ENCODE measurements at places on chromosomes 16 and 17.
A peak's percentile ranks its signal among the peaks of the same experiment; 100 is the strongest.

DNA sequence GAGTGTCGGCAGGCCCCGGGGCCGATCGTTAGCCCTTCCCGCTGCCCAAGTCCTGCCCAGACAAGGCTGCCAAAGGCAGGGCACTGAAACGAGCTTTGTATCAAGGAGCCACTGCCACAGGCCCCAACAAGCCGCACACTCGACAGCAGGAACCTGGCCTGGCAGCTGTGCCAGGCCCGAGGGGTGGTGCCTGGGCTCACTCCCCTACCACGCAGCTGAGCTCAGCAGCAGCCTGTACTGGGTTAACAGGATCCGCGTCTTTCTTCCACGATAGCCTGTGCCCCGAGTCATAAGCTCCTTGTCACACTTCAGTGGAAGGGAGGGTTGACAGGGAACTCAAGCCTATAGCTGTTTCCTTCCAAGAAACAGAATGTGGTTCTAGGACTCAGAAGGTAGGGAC is 87.9 kb downstream of the ABR start:
- no peaks in the 10 kb centered on the region for H3K27me3 ChIP-seq
- H3K4me1 ChIP-seq = no peaks in the 10 kb centered on the region
- peaks cover 2% of the 10 kb centered on the region for H3K36me3 ChIP-seq
- no peak for DNase-seq
- H3K4me3 ChIP-seq = no peak overlapping the region

GRCh38 chr16:75535211-75535843 is 581 bp downstream of the CHST5 start:
- no peaks in the 10 kb centered on the region for H3K36me3 ChIP-seq
- no peak overlapping the region for H3K27ac ChIP-seq
- H3K4me1 ChIP-seq = no peaks in the 10 kb centered on the region
- H3K27me3 ChIP-seq = no peaks in the 10 kb centered on the region

DNA sequence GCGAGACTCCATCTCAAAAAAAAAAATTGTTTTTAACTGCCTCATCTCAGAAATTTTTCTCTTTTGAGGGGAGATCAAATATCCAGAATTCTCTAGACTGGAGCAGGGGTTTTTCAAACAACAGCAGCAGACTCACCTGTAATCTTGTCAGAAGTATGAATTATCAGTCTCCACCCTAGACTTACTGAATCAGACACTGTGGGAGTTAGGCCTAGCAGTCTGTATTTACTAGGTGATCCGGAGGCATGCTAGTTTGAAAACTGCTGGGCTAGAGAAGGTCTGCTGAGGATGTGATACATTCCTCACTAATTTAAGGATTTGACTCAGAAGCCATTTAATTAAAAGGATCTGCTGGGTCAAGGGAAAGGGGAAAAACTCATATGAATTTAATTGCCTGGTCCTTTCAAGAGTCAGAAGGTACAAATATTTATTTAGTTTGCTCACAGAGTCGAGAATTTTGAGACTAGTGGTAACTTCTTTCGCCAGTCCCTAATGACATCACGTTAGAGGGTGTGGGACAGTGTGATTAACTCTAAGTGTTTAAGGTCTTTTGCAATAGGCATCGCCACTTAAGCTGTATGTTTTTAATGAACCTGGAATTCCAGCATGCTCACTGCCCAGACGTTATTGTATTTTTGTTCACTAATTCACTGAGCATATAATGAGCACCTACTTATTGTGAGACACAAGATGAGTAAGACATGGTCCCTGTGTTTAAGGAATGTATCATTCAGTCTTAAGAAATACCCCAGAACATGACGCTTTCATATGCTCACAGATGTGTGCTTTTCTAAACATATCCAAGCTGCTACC is 14.2 kb downstream of the ATP6V0A1 start:
- H3K4me1 ChIP-seq = no peaks in the 10 kb centered on the region
- no peaks in the 10 kb centered on the region for H3K27me3 ChIP-seq
- DNase-seq = no peak
- H3K36me3 ChIP-seq = peaks cover 6% of the 10 kb centered on the region
- no peak overlapping the region for H3K4me3 ChIP-seq
- H3K27ac ChIP-seq = no peak overlapping the region

DNA sequence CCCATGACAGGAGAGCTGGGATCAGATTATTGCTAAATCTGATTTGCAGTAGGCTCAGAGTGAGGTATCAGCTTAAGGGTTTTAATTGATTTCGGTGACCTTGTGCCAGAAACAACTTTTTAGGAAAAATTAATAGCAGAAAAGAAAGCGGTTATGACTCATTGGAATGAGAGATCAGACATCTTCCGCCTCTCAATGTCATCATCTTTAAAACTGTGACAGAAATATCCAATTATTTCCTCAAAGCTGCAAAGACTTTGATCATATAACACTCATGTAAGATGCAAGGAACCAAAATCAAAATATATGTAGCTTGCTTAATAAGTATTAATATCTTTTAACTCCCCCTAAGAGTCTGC is 190.1 kb upstream of the FOXF1 start:
- no peaks in the 10 kb centered on the region for H3K4me1 ChIP-seq
- H3K27ac ChIP-seq = no peak overlapping the region
- no peak for DNase-seq

- H3K4me3 ChIP-seq = no peak overlapping the region
- no peak overlapping the region for H3K27ac ChIP-seq
- DNase-seq = no peak
- peaks cover 2% of the 10 kb centered on the region for H3K36me3 ChIP-seq
Observed at GRCh38 chr17:64092113-64092512, 37.8 kb downstream of the ERN1 start.

- H3K4me1 ChIP-seq = no peaks in the 10 kb centered on the region
- no peak overlapping the region for H3K4me3 ChIP-seq
- no peak overlapping the region for H3K27ac ChIP-seq
- no peaks in the 10 kb centered on the region for H3K27me3 ChIP-seq
Observed at GRCh38 chr17:30429155-30429554, 48.1 kb upstream of the GOSR1 start.

GRCh38 chr17:19592316-19592715 is 56.2 kb upstream of the ALDH3A2 start:
- H3K27me3 ChIP-seq = no peaks in the 10 kb centered on the region
- no peaks in the 10 kb centered on the region for H3K36me3 ChIP-seq
- no peak for DNase-seq

DNA sequence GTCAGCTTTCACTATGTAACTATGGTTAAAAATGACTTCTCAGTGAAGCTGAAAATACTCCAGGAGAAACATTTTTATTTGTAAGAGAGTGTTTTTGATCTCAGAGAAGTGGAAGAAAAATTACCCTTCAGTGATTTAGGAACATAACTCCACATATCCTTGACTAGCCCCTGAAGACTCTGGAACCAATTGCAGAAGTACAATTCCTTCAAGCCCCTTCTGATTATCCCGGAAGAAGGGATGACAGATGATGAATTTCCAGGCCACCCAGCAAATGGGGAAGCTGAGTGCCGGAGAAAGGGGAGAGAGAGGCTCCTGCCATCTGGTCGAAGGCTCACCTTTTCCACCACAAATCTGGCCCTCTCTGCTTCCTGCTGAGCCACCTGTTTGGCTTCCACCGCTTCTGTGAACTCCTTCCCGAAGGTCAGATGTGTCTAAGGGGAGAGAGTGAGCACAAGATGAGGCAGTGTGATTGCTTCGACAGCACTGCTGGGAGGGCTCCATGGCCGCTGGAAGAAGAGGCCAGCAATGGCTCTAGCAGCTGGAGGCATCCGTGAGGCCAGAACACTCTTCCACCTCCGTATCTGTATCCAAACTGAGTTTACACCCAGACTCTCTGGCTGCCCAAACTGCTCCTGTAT is 8.1 kb downstream of the PHB1 start:
- H3K4me1 ChIP-seq = no peaks in the 10 kb centered on the region
- H3K27me3 ChIP-seq = no peaks in the 10 kb centered on the region
- no peak overlapping the region for H3K4me3 ChIP-seq
- H3K27ac ChIP-seq = no peak overlapping the region
- no peaks in the 10 kb centered on the region for H3K36me3 ChIP-seq
- DNase-seq = no peak

- no peaks in the 10 kb centered on the region for H3K4me1 ChIP-seq
- H3K27me3 ChIP-seq = no peaks in the 10 kb centered on the region
- H3K36me3 ChIP-seq = no peaks in the 10 kb centered on the region
- DNase-seq = no peak
Observed at GRCh38 chr17:4823373-4824089, 9.6 kb upstream of the MINK1 start.

DNA sequence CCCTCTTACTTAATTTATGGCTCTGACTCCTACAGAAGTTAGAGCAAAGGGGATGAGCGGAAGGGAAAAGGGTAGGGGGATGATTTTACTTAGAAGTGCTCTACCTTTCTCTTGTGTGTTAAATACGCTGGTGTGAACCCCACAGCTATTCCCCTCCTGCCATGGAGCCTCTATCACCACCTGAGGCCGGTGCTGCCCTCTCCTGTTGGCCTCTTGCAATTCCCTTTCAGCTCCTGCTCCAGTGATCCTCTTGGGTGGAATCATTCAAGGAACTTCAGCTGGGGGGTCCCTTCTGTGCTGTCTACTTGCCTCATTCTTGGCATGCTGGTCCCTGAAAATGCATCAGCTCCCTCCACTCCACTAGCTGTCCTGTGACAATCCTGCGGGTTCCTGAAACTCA is 41.8 kb upstream of the CDH8 start:
- H3K27me3 ChIP-seq = no peaks in the 10 kb centered on the region
- H3K36me3 ChIP-seq = no peaks in the 10 kb centered on the region
- no peak for DNase-seq

DNA sequence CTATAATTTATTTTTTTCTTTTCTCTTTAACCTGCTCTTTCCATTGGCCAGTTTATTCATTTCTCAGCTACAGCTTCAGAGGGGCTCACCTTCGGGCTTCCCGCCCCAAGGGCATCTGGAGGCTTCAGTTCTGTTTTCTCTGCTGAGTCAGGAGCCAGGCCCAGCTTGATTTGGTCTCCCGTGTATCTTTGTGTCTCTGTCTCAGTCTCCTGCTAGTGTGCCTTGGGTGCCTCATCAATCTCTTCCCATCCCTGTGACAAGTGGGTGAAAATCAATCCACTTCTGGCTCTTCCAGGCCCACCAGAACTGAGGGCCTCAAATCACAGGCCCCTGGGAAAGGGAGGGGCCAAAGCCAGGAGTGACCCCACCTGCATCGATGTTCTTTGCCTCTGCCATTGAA is 72.1 kb downstream of the CCDC182 start:
- no peak overlapping the region for H3K27ac ChIP-seq
- DNase-seq = no peak
- no peaks in the 10 kb centered on the region for H3K36me3 ChIP-seq
- H3K27me3 ChIP-seq = no peaks in the 10 kb centered on the region
- no peaks in the 10 kb centered on the region for H3K4me1 ChIP-seq
- no peak overlapping the region for H3K4me3 ChIP-seq

DNA sequence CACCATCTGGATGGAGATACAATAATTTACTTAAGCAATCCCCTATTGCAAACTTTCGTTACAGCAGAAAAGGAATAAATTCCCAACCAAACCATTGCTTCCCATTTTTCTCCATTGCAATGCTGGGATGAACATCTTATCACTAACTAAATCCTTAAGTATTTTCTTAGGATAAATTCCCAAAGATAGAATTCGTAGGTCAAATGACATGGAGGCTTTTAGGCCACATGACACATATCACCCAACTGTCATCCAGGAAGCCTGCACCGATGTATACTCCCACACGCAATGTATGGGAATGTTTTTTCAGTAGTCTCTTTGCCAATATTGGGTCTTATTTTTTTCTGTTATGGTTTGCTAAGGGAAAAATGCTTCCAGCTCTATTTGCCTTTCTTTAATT is 1.6 kb upstream of the TLCD2 start:
- no peaks in the 10 kb centered on the region for H3K36me3 ChIP-seq
- no peak overlapping the region for H3K4me3 ChIP-seq
- H3K27me3 ChIP-seq = no peaks in the 10 kb centered on the region
- no peak overlapping the region for H3K27ac ChIP-seq

GRCh38 chr17:58334256-58334655 is 5.7 kb upstream of the TSPOAP1 start:
- no peaks in the 10 kb centered on the region for H3K4me1 ChIP-seq
- H3K27me3 ChIP-seq = no peaks in the 10 kb centered on the region
- no peaks in the 10 kb centered on the region for H3K36me3 ChIP-seq
- DNase-seq = no peak

- no peaks in the 10 kb centered on the region for H3K4me1 ChIP-seq
- H3K4me3 ChIP-seq = peak overlapping the region; percentile 87
- H3K27me3 ChIP-seq = no peaks in the 10 kb centered on the region
- H3K36me3 ChIP-seq = no peaks in the 10 kb centered on the region
- H3K27ac ChIP-seq = peak overlapping the region; percentile 72
Observed at GRCh38 chr17:47649972-47650524, 329 bp downstream of the KPNB1 start.

DNA sequence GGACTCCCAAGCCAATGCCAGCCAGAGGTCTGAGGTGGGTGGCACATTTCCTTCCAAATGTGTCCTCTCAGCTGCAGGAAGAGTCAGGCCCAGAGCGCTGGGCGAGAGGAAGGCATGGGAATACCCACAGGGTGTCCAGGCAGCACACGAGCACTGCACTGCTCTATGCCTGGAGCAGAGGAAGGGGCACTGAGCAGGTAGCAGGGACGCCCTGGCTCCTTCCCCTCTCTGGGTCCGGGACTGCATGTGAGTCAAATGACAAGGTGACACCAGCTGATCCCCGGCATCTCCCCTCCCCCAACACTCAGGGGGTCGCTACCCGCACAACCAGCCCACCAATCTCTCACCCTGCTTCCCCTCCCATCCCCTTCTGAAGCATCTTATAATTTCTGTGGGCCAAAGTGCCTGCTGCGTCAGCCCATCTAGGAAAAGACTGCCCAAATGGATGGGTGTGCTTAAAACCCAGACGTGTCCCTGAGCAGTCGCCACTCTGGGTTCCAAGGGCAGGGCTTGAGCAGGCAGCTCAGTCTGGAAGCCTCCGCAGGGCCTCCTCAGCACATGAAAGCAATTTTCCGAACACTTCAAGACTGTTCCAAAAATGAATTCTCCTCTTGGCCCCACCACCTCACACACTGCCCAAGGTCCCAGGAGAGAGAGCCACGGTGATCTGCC is 12.0 kb upstream of the BCAR1 start:
- peaks cover 2% of the 10 kb centered on the region for H3K4me1 ChIP-seq
- peak overlapping the region; percentile 16 for H3K27ac ChIP-seq
- H3K4me3 ChIP-seq = no peak overlapping the region
- H3K36me3 ChIP-seq = no peaks in the 10 kb centered on the region
- peak; percentile 62 for DNase-seq

GRCh38 chr17:77598241-77598620 is 360.3 kb upstream of the TNRC6C start:
- peaks cover 3% of the 10 kb centered on the region for H3K4me1 ChIP-seq
- DNase-seq = peak; percentile 62
- H3K4me3 ChIP-seq = no peak overlapping the region
- H3K27me3 ChIP-seq = no peaks in the 10 kb centered on the region

- no peaks in the 10 kb centered on the region for H3K4me1 ChIP-seq
- no peak for DNase-seq
- no peak overlapping the region for H3K4me3 ChIP-seq
- no peaks in the 10 kb centered on the region for H3K36me3 ChIP-seq
- H3K27me3 ChIP-seq = no peaks in the 10 kb centered on the region
Observed at GRCh38 chr16:15874745-15875314, 13.6 kb downstream of the CEP20 start.
